ENCODE measurements at places on chromosomes 3 and 15.

DNA sequence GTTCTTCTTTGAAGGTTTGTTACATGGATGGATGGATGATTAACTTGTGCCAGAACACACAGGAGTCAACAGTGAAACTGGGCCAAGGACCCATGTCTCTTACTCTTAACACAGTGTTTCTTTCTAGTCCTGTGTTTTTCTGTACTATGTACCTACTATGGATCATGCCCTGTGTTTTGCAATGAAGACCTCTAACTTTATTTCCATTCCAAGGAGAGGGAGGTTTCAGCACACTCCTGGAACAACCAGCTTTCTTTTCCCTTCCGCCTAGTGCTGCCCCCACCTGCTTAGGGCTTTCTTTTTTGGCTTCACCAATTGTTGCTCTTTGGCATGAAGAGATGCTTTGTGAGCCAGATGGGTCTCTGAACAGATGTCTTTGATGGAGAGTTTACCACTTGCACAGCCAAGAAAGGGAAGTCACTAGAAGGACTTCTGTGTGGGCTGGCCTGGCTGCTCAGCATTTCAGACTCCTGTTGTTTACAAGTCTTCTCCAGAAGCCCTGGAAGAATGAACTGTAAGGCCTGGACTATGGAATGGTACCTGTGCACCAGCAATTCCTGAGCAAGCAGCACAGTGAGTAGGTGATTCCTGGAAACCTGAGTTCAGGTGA is 44.5 kb downstream of the SNAPC5 start:
- DNase-seq, result no peak

- no peak for DNase-seq
These were observed 135.6 kb upstream of the ABI3BP start for GRCh38 chr3:101128786-101129185.

GRCh38 chr3:17038900-17039553 is 154.3 kb downstream of the PLCL2 start:
- DNase-seq, result no peak

GRCh38 chr3:144119633-144120032 is 148.0 kb downstream of the DIPK2A start:
- DNase-seq, result no peak

- DNase-seq, result no peak
These were observed 115.1 kb downstream of the NEK11 start for GRCh38 chr3:131141770-131142169.

DNA sequence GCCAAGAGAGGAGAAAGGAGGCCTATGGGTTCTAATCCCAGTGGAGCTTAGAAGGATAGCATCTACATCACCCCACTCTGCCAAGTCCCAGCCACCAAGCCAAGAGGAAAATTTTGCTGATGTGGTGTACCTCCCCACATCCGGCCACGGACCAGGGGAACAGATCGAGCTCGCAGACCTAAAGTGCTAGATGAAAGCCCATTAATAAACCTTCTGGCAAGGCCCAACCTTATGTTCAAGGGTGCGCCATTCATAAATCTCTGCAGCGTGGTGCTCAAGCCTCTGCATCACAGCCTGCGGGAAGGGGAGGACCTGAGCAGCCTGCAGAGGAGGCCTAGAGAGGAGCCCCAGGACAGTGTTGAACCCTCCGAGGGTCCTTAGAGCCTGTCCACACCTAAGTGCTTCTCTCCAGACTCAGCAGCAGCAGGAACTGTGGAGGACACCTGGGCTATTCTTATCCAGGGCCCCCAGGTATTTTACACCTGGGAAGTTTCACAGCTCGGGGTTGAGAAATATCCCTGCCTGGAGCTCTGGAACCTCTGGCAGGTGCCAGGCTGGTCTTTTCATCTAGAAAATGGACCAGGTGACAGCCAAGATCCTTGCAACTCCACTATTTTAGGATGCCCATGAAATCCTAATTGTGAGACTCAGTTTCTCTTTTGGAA is 68.0 kb downstream of the MRPL46 start:
- no peak for DNase-seq

- no peak for DNase-seq
These were observed 243.6 kb upstream of the ICE2 start for GRCh38 chr15:60722328-60723112.

DNA sequence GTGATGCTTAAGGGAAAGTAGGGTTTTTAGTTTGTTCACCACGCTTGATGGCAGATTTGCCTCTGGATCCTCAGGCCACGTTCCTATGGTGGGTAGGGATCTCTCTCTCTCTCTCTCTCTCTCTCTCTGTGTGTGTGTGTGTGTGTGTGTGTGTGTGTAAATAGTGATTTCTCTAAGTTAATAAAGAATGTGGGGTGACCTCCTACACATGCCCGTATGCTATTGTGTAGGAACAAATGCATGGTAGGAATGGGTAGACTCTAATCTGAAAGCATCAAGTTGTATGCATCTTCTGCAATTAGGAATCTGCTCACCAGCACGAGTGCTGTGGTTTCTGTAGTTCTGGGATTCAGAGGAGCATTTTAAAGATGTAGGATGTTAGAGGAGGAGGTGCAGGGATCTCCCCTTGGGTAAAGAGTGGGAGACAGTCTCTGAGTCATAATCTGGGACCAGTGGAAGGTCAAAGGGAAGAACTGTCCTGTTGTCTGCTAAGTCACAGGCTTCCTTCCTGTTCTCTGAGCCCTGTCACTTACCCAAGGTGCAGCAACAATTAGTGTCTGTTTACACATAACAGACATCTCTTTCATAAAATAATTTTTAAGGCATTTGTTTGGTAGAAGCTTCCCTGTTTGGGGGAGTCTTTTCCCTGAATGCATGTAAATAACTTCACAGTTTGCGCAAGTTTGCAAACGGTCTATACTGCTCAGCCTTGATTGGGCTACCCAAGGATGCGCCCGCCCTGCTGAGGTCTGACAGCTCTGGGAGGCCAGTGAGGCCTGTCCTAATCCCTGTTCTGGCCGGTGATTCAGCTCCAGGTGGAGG is 139.8 kb downstream of the IGF1R start:
- DNase-seq, result no peak

GRCh38 chr3:170959457-170959856 is 51.0 kb upstream of the EIF5A2 start:
- DNase-seq, result no peak

DNA sequence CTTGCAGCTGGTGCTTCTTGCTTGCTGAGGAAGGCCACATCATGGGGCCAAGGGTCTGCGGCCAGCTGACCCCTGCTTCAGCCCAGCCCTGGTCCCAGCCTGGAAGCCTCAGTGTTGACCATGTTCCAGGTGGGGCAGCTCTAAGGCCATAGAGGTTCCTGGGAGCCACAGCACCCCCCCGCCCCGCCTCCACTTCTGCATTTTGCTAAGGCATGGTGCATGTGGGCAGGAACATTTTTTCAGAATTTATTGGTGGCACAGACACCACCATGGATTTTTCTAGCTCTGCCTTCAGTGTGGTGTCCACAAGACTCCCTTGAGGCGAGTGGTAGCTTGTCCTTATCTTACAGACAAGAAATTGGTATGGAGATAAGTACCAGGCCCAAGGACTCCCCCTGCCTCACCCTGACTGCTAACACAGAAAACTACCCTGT is 1.9 kb upstream of the CHST14 start:
- no peak for DNase-seq

- no peak for DNase-seq
These were observed 55.3 kb downstream of the LINGO1 start for GRCh38 chr15:77577366-77577950.

GRCh38 chr3:157160658-157161424 is 894 bp upstream of the CCNL1 start:
- no peak for DNase-seq

DNA sequence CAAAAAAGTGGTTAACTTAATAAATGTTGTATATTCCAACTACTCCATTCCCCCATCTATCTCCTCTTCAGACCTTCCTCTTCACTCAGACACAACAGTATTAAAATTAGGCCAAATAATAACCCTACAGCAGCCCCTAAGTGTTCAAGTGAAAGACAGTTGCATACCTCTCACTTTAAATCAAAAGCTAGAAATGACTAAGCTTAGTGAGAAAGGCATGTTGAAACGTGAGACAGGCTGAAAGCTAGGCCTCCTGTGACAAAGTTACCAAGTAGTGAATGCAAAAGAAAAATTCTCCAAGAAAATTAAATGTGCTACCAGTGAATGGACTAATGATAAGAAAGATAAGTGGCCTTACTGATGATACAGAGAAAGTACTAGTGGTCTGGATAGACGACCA is 71.7 kb downstream of the ANKRD28 start:
- no peak for DNase-seq

- DNase-seq, result no peak
These were observed 114.7 kb upstream of the TPM1 start for GRCh38 chr15:62927836-62928235.

- DNase-seq, result no peak
These were observed 12.2 kb upstream of the TM2D3 start for GRCh38 chr15:101664303-101664913.

- DNase-seq, result no peak
These were observed 38.9 kb downstream of the TFG start for GRCh38 chr3:100748220-100748619.

GRCh38 chr15:80288131-80288530 is 36.1 kb upstream of the CTXND1 start:
- no peak for DNase-seq

DNA sequence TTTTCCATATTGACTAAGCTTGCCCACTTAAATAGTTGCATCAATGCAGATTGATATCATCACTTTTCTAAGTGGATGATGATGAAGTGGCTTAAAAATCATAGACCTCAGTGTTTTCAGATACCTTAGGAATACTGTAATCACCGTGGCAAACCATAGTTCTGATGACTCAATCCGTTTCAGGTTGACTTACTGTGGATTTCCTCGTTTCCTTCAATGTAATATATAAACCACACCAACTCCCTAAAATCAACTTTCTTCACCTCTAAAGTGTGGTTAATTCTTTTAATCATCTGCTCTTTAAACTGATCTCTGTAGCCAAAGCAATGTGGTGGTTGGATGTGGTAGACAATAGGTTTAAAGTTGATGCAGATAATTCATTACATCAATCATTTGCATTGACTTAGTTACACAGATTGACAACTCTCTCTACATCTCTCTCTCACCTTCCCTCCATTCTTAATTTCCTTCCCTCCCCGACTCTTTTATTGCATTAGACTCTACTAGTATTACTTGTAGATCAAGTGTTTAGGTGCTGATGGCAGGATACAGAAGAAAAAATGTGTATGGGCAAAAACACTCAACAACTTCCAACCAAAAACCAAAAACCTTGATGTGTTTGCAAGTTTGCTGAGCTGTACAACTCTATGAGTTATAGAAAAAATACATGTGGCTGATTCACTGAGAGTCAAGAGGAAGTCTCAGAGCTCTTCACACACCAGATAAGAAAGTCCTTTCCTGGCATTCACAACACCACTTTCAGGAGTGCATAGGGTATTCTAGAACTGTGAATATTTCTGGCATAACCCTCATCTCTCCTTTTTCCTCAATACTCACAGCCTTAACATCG is 243.5 kb downstream of the NFKBIZ start:
- DNase-seq, result no peak

- DNase-seq, result no peak
These were observed 170.9 kb downstream of the AKAP13 start for GRCh38 chr15:85551221-85551832.

DNA sequence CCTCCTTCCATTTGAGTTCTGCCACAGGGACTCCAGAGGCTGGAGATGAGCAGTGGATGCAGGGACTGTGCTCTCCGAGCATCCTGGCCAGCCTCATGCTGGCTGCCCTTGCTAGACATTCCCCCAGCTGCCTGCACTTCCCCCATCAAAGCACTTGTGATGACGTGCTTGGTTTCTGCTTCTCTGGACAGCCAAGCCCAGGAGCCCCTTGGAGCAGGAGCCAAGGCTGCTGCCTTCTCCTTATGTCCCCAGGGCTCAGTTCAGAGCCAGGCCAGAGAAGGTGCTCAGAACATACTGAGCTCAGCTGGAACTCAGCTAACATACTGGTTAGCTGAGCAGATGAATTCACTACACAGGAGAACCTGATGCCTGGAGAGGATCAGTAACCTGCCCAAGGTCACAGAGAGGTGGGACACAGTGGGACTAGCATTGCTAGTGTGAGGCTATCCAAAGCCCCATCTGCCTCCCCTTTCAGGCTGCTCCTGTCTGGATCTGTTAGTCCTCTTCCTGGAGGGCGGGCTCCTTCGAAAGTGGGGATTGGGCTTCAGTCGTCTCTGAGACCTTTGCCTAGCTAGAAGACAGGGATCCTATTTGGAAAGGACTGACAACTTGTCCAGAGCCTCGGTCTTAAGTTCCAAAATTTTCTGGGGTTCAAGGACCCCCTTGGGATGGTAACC is 4.3 kb downstream of the PCBP4 start:
- DNase-seq, result no peak

- DNase-seq, result peak; percentile 43
These were observed 472 bp downstream of the BSN start for GRCh38 chr3:49554633-49555265.

- DNase-seq, result no peak
These were observed 235.2 kb downstream of the DTWD1 start for GRCh38 chr15:49855917-49856637.

DNA sequence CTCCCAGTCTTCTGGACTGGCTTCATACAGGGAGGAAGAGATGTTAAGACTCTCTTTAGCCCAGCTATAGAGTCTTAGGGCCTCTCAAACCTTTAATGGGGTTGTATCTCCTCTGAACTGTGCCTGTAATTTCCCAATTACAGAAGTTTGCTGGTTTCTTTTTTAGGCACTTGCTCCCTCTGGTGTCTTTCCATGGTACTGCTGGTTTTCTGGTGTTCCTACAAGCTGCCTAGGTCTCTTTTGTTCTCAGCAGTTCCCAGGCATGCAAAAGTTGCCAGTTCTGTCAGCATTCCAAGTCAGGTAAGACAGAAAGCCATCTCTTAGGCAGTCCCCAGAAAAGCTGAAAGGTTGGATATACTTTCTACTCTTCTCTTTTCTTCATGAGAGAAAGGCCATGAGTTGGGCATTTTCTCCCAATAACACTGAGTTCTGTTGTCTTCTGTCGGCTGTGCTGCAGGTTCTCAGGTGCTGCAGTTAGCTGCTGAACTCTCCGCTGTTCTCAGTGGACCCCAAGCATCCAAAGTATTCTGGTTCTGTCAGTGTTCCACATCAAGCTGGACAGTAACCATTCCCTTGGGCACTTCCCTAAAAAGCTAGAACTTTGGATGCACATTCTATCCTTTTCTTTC is 54.4 kb upstream of the EHHADH start:
- peak; percentile 15 for DNase-seq

DNA sequence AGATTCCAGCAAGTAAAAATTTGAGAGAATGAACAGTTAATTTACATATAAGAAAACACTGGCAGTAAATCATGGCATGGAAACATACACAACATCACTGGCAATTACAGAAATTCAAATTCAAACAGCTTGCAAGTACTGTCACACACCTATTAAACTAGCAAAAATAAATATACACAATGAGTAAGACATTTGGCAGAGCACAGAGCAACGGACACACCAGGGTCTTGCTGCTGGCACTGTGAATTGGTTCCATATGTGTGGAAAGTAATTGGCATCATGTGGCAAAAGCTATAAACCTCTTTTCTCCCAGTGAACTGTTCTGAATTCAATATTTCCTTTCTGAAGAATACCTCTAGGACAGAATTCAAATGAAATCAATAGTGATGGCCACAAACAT is 78.3 kb downstream of the LRRK1 start:
- no peak for DNase-seq

DNA sequence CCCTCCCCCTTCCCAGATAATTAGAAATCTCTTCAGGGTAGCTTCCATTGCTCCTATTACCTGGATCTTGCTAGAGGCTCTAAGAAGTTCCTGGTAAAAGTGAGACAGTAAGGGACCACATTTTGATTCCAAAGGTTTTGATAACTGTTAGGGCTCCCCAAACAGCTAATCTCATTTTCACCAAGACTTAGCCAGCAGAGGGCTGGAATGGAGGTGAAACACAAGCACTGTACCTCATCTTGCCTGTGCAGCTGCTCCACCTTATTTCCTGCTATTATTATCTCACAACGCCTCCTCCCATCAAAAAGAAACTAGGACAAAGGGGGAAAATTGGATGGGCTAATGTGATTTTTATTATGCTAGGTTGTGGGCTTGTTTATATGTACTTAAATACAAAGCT is 7.3 kb downstream of the SETD5 start:
- DNase-seq, result no peak
